Erythroblast (primary cell): ENCODE measurements at places on chromosomes 1 and 21.

DNA sequence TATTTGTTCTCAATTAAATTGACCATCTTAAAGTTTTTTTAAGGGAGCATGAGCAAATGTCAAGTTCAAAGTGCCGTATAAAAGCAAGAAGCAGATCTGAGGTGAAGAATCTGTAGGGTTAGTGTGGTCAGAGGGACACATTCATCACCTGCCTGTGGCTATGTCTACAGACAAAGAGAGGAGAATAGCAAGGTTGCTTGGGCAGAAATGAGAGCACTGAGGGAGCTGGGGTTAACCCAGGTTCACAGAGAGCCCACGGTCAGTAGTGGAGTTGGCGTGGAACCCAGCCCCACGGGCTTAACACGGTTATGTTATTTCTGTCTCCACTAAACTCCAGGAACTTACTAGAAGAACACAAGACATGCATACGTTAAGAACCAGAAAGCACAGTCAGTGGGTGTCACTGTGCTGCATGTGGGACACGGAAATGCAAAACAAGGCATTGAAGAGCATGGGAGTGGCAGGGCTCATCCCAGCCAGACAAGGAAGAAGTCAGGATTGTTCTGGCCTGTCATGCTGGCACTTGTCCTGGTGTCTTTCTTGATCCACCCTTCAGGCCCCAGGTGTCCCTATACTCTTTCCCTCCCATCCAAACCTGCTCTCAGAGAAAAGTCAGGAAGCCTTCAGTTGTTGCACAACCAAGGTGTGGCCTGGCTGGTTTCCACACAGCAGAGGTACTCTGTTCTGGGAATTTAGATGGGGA is 95.5 kb upstream of the IVNS1ABP start:
- no peak for DNase-seq

- no peak for DNase-seq
Observed at GRCh38 chr21:41459884-41460534, 34.0 kb downstream of the MX1 start.

GRCh38 chr1:160398823-160399222 is 1.5 kb upstream of the VANGL2 start:
- DNase-seq: no peak

- DNase-seq: no peak
Observed at GRCh38 chr1:15251857-15252835, 5.1 kb downstream of the FHAD1 start.

DNA sequence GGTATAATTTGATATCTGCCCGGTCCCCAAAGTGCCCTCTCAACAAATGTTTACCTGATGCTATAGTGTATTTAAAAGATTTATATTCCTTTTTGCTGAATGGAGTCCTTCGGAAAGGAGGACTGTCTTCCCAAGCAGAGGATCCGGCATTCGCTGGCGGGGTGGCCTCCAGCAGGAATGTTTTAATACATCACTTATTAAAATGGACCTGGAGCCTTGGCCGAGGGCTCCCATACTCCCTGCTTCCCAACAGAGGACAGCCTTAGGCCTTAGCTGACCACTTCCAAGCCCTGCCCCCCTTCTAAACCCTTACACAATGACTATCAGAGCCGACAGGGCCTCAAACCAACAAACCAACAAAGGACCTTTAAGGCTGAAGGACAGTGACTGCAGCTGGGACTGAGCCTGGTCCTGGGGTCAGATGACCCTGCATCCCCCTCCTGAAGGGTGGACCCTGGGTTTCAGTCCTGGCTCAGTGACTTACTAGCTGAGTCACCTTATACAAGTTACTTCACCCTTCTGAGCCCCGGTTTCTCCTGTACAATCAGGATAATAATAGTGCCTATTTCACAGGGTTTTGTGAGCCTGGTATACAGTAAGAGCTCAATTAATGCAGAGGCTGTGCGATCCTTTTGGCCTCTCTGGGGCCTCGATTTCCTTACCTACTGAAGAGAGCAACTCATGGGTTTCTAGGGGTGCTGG is 5.6 kb downstream of the CAMK2N1 start:
- DNase-seq: no peak

DNA sequence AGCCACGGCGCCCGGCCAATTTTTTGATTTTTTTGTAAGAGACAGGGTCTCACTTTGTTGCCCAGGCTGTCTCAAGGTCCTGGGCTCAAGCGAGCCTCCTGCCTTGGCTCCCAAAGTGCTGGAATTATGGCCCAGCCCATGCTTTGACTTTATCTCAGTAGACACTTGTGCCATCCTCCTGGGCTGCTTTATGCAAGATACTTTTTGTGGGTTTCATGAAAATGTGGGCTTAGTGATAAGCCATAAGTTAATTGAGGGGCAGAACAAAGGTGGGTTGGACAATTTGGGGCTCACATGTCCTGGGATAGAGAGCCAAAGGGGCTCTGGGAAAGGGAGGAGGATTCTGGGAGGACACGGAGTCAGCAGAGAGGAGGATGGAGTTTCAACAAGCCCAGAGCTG is 22.0 kb downstream of the ALPL start:
- peak; percentile 94 for DNase-seq

DNA sequence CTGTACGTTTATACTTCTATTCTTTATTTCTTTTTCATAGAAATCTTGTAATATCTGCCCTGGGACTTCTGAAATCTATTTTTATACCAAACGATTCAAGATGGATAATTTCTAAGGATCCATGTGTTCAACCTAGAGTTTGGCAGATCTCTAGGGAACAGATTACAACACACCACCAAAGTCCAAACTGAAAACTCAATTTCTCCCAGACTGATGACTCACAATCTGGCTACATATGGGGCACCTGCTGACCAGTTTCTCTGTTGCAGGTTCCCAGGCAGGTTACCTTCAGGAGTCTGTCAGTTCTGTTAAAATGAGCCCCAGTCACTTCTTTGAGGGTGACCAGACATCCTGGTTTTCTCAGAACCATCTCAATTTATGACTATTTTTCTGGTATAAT is 439.4 kb downstream of the GPATCH2 start:
- no peak for DNase-seq

DNA sequence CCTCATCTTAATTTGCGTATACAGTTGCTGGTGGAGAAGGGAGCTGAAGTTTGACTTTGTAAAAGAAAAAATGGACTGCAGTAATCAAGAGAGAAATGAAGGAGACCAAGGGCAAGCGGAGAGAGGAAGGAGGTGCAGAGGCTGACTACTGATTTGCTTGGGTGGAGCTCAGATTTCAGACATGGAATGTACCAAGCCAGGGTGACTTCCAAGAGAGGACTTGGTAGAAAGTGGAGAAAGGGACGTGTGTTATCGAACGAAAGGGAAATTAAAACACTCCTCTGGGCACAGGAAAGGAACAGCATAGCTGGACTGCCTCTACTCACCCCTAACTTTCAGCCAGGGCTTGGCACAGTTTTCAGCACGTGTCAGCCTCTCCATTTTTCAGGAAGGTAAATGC is 15.1 kb upstream of the HEATR1 start:
- DNase-seq: no peak

- DNase-seq: no peak
Observed at GRCh38 chr1:59481881-59482505, 185.1 kb downstream of the FGGY start.

DNA sequence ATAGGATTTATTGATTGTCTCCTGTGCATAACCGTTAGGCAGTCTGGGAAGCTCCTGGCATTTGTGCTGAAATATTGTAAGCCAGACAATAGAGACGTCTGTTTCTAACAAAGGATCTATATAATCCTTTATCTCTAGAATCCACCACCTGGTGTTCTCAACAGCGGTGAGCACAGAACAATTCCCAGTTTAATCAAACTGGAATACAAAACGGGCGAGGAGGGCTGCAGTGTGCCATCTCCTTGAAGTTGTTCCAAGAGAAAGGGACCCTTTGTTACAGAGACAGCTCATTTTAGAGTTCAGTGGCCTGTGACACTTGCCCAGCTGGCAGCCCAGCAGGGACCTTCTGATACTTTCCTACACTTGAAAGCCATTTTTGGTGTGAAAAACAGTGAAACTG is 162.8 kb upstream of the IVNS1ABP start:
- DNase-seq: no peak

DNA sequence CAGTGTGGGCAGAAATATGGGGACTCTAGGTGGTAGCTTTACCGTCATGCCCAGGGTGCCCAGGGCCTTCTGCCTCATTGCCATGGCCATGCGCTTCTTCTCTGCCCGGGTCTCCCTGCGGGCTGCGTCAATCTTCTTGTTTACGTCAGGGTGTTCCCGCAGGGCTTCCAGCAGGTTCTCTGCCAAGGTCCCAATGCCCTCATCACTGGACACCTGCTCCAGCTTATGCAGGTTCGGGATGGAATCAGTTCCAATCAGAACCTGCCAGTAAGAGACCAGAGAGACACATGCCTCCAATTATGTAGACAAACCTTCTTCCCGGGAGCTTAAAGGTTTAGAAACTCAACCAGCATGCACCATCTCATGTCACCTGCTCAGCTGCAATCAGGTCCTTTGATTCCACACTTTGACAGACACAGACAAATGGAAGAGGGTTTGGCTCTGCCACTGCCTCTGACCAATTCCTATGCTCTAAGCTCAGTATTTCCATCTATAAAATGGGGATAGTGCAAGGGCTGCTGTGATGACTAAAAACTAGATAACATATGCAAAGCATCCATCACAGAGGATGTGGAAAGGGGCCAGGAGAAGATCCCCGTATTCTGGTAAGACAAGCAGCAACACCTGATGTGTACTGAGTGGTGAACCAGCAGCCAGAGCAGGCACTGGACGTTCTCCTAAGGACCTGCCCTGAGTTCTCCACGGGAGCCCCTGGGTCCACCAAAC is 121.2 kb downstream of the UBR4 start:
- DNase-seq: no peak

- no peak for DNase-seq
Observed at GRCh38 chr1:161946071-161946987, 77.3 kb downstream of the OLFML2B start.

DNA sequence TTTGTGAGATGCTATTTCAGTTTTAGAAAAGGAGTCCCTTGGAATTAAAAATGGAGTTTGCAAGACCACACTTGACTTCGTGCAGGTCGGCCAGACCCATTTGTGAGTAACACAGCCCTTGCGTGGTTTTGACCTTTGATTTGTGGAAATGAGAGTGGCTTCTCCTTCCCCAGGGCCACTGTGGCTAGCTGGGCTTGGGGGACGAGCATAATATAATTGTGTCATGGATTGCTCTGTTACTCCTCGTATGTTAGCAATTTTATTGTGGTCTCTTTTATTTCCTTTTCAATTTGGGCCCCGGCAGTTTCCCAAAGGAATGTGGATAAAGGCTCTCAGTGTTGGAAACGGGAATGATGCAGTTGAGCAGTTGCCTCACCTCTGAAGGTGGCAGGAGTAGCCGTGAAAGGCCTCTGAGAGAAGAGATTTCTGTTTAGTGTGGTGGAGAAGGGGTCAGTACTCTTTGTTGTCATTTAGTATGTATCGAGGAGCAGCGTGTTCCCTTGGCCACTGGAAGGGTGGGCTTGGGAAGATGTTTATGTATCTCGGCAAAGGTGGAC is 194.6 kb downstream of the PBX1 start:
- DNase-seq: no peak

- no peak for DNase-seq
Observed at GRCh38 chr1:41515131-41515678, 30.7 kb upstream of the EDN2 start.

- no peak for DNase-seq
Observed at GRCh38 chr1:167512046-167512654, 6.2 kb downstream of the CD247 start.

GRCh38 chr1:7390604-7391000 is 380.5 kb upstream of the VAMP3 start:
- DNase-seq: no peak

- no peak for DNase-seq
Observed at GRCh38 chr1:222109836-222110235, 367.9 kb upstream of the DUSP10 start.

- peak; percentile 30 for DNase-seq
Observed at GRCh38 chr1:227169343-227169742, 148.9 kb downstream of the CDC42BPA start.

DNA sequence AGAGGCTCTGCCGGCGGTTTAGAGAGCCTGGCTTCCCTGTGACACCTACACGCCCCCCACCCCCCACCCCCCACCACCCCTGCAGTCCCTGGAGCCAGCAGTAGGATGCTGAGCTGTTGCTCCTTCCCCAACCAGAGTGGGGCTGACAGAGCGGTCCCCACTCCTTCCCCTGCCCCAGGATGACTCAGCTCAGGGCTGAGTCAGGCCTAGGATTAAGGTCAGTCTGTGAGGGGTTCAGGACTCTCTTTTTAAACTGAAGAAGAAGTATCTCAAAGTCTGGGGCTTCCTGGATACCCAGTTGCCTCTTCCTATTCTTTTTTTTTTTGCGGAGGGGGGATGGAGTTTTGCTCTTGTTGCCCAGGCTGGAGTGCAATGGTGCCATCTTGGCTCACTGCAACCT is 19.1 kb downstream of the DMBX1 start:
- DNase-seq: no peak

DNA sequence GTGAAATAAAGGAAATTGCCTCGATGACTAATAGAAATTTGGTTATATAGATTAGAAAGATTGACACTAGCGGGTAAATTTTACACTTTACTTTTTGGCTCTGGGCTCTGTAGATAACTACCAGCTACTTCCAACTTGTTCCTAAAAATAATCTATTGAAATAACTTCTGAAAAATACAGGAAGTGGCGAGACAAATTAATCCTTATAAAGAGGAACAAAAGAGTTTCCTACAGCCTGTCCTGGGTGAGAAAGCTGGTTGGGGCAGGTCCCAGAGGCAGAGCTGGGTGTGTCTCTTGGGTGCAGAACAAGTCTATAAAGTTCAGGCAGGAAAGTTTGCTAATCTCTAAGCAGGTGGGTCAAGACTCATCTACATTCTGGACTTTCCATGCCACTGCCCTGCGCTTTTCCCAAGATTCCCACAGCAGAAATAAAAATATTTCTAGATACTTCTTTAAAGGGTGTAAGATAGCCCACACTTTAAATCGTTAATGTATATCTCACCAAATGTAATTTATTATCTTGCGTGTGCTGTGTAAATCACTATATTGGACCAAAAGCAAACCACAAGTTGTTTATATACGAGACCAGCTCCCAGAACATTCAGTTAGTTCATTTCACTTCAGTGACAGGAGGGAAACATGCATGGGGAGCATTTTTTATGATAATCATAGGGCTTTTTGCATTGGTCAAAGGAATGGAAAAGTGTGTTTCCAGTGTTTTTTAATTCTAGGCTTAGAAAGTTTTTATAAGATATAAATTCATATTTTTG is 70.1 kb upstream of the NRIP1 start:
- DNase-seq: no peak

GRCh38 chr1:67004176-67004575 is 49.8 kb downstream of the SLC35D1 start:
- DNase-seq: no peak

DNA sequence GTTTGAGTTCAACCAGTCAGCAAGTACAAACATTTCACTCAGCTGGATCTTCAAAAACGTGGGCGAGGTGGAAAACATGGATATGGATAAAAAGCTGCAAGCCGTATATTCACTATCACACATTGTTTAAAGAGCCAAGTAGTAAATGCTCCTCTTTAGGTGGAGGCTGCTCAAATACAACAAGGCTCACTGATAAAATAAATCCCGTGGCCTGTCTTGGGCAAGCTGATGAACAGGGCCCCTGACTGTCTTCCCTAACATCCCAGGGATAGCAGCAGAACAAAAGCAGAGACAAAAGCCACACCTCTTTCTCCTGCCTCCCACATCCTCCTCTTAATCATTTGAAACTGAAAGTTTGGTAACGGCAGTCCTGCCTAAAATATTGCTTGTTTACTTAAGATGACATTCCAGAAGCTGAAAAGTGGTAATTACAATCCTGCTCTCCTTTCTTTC is 357.7 kb downstream of the TTLL7 start:
- no peak for DNase-seq

GRCh38 chr1:53637511-53638359 is 101.2 kb downstream of the GLIS1 start:
- no peak for DNase-seq
